Mesothelial cell of epicardium (in vitro differentiated cells): ENCODE measurements at places on chromosomes 7 and 10.

DNA sequence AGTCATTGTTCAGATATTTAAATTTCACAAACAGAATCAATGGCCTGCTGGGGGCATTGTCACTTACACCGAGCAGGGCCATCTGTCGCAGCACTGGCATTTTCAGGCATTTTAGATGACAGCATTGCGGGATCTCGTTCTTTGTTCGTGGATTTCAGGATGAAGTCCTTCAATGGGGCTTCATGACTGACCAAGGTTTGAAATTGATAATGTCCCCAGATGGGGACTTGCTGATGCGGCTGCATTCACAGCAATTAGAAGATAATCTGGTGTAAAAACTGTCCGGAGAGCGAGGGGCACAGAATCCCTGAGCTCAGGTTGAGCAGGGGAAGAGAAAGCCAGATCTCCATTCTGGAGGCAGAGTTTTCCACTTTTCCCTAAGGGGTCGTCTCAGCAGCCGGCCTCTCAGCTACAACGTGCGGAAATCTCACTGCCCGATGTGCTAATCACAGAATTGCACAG is 1.9 kb upstream of the C7orf33 start:
- DNase-seq = no peak

DNA sequence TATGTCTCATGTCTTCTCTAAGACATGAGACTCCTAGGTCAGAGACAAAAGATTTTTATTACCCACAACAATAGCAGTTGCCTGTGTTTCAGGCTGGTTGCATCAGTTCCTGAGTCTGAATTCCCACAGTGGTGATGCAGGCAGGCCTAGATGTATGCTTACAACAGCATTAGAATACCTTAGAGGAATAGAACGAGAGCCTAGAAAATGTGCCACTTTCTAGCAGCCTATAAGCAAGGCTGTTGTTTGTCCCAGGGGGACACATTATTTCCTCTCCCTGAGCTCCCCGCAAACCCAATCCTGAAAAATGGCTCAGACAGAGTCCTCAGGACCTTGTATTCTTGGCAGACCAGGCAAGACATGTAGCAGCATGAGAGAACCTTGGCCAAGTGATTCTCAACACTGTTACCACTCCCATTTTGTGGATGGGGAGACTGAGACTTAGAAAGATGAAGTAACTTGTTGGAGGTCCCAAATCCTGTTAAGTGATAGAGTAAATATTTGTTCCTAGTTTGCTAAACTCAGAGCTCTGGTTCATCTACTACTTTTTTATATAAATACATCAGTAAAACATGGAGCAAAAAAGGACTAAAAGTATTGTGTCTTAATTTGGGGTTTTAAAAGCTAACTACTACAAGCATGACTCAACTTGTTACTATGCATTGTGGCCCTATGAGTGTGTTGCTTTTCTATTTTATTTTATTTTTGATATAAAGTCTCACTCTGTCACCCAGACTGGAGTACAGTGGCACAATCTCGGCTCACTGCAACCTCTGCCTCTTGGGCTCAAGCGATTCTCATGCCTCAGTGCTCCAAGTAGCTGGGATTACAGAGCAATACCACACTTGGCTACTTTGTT is 14.2 kb downstream of the VTI1A start:
- DNase-seq = no peak

DNA sequence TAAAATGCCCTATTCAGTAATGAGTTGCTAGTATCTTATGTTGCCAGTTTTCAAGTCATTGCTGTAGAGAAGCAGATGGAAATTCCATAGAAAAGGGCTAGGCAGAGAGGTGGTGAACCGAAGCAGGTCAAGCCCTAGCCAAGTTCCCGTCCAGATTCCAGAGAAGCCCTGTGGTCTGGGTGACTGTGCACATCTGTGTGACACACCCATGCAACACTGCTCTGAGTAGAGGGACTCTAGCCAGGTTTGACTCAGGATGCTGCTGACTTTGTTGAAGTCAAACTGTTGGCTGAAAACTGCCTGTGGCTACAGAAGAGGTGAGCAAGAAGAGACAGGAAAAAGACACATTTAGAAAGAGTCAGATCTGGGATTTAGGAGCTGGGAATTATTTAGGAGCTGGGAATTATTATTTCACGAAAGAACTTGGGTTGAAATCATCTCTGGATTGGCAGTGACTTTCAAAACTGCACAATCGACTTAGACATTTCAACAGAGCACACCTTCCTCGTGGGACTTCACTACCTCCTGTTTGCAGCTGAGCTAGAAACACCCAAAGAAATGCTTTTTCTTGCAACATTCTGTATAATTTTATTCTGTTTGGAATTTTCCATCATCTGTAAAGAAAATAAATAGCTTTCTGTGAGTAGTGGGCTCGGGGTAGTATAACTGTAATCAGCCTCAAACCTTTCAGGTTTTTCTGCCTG is 149.1 kb upstream of the PRKCQ start:
- no peak for DNase-seq

GRCh38 chr10:6928586-6928985 is 348.5 kb upstream of the PRKCQ start:
- no peak for DNase-seq

DNA sequence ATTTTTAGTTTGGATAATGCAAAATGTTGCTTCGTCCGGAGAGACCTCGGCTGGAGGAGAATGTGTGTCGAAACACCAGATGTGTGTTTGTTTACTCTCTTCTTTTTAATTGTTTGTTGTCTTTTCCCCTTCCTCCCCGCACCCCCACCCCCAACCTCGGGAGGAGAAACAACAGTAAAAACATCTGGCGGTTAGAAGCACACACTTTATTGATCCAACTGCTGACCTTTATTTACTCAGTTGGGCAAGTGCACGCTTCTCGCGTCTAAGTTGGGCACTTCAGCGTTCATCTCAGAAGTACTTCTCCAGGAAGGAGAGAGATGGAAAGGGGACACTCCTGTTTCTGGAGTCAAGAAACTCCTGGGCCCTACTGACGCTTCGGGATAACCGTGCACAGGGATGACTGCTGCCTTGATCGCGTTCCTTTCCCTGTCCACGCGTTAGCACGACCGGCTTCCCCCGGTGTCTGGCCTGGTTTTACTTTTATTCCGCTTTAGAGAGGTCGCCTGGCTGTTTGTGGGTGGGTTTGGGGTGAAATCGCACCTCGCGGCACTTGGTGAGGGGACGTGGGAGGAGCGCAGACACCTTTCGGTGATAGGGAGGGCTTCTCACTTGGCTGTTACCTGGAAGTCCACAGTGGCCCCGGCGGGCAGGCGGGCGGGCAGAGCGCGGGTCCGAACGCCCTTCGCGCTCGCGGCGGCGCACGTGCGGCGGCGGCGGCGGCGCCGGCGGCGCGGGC is 168.3 kb upstream of the PPP1R3A start:
- DNase-seq = no peak

- DNase-seq = no peak
Observed at GRCh38 chr10:45454859-45455258, 80.8 kb downstream of the ALOX5 start.

GRCh38 chr10:3782451-3783315 is 2.3 kb downstream of the KLF6 start:
- DNase-seq = peak; percentile 55
